Astrocyte (in vitro differentiated cells and primary cell): ENCODE measurements at places on chromosomes 16 and 17. TPM values are rescaled to one million over a fixed set of nuclear protein-coding genes. Genes with fewer than 3 reads are reported as not detected.

DNA sequence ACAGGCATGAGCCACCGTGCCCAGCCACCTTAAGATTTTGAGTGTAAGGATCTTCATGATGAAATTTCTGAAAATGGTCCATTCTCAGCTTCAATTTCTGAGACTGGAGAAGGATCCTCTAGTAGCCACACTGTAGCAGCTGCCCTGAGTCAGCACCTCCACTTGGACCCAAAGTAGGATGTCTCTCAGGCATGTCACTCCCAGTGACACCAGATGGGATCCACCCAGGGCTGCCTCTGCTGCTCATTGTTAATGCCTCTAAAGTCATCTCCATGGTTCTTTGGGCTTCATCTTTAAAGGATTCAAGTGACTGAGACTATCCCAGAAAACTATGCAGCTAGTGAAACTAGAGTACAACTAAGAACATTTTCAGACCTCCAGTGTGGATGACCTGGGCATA is 7.9 kb downstream of the PLD6 start:
- no peak for DNase-seq

- no peak for DNase-seq
Measured at GRCh38 chr17:7292194-7292593, 2.2 kb downstream of the YBX2 start.

DNA sequence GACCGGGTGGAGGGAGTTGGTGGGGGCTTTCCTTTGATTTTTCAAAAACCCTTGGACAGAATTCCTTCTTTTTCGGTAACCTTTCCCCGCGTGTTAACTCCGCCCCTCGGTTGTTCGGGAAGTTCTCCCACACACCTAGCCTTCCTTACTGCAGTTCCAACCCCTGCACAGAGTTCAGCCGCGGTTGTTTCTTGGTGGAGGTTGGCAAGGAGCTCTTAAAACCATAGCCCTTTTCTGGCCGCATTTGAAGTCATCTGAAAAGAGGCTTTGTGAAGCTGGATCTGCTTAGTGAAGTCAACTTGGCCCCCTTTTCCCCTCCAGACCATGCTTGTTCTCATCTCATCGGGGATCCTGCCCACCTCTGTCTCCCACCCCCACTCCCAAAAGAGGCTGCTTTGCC is 1.8 kb downstream of the CACNG4 start:
- no peak for DNase-seq

- no peak for DNase-seq
Measured at GRCh38 chr17:50268026-50268425, 6.2 kb upstream of the TMEM92 start.

DNA sequence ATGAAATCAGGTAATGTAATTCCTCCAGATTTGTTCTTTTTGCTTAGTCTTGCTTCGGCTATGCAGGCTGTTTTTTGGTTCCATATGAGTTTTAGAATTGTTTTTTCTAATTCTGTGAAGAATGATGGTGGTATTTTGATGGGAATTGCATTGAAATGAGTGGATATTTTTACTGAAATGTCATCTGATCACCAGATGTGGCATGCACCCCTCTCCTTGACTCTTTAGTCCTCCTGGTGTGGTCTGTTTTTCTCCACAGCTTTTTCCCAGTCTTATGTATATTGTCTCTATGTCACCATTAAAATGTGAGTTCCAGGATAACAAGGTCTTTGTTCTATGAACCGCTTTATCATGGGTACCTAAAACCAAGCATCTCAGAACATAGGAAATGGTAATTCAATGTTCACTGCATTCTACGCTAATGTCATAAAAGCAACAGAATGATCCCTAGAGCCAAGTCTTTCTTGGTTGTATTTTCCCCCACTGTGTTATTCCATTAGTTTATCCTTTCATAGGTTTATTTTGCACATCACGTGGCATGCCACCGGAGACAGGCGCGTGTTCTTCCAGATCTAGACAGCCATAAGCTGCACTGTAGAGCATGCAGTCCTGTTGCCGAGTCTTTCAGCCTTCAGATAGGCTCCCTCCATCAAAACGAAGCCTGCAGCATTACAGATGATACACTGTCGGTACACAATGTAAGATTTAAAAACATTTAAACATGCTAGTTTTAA is 172.5 kb downstream of the RPTOR start:
- DNase-seq, result no peak

GRCh38 chr16:82805866-82806265 is 179.1 kb downstream of the CDH13 start:
- DNase-seq, result no peak

- DNase-seq, result no peak
Measured at GRCh38 chr16:1990351-1991134, 773 bp downstream of the SYNGR3 start.

DNA sequence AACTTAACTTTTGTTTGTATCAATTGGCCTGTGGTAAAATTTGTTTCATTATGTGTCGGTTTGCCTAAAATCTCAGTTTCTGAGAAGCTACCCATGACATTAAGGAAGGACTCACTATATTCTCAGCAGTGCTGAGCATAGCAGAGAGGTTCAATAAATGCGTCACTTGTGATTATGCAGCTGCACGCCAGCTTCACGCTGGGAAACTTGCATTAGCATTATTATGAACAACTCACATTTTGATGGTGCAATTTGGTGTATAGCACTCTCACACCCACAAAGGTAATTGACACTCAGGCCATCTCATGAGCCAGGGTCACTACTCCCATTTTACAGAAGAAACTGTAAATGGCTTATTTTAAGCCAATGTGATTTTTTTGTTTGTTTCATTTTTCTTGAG is 80.6 kb upstream of the SALL1 start:
- DNase-seq, result peak; percentile 1

- DNase-seq, result no peak
Measured at GRCh38 chr16:21702276-21702675, 38.5 kb downstream of the OTOA start.

DNA sequence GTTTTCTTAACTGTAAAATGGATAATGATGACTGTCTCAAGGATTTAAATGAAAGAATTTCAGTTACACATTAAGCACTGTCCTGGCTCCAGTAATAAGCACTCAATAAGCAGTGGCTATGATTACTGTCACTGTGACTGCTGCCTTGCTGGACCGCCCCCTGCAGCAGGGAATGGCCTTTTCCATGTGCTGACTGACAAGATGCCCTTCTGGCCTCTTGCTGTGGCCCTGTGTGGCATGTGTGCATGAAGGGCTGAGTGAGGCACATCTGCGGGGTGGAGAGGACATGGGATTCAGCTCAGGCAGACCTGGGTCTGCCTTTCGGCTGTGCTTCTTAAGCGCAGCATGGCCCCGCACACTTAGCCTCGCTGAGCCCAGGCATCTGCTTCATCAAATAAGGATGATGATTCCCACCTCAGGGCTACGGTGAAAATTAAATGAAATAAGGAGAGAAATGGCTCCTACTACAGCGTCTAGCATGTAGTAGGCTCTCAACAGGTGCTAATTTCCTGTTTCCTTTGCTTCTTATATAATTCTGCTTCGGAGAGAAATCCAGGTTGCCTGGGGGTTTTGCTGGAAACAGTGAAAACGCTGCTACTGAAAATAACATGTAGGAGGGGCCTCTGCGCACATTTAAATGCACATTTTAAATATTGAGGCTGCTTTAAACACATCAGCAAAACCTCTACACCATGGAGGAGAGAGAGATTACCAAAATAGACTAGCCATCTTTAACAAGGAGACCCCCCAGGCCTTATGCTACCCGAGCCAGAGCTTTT is 183.9 kb downstream of the PARN start:
- DNase-seq, result no peak

GRCh38 chr17:16325964-16326363 is 27.3 kb downstream of the CENPV start:
- no peak for DNase-seq

DNA sequence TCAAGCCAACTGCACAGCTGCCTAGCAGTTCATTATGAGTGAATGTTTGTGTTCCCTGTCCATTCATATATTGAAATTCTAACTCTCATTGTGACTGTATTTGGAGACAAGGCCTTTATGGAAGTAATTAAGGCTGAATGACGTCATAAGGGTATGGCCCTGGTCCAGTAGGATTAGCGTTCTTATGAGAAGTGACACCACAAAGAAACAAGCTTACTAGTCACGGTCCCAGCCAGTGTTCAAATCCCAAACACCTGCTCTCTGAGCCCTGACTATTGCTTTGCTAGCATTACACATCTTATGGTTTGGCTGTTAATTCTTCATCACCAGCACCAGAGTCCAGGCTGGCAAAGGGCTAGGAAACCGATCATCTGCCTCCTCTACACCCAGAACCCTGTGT is 2.2 kb downstream of the ZNF668 start:
- DNase-seq, result peak; percentile 79

GRCh38 chr16:55570159-55570558 is 3.7 kb downstream of the CAPNS2 start:
- no peak for DNase-seq

- DNase-seq, result no peak
Measured at GRCh38 chr16:69049603-69050375, 55.7 kb upstream of the HAS3 start.

DNA sequence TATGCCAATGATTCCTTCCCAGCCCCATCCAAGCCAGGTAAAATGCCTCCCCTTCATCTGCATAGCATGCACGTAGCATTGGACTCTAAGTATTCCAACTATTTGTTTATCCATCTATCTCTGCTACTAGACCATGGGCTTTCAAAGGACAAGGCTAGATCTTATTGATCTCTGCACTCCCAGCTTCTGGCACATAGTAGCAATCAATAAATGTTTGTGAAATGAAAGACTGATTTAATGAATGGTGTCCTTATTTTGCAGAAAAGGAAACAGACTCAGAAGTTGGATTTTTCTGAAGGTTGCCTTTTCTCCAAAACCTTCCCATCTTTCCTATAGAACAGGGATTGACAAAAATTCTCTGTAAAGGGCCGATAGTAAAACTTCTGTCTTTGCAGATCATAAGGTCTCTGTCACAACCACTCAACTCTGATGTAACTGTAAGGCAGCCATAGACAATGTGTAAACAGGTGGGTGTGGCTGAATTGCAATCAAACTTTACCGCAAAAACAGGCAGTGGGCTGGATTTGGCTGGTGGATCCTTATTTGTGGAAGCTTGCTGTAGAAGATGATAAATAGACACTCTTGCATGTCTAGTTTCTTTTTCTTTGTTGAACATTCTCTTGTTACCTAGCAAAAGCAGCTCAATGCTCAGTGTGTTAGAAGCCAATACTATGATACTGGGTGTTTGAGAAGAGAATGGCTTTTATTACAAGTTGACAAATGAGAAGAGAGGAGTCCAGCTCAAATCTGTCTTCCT is 7.6 kb upstream of the CMTR2 start:
- no peak for DNase-seq

DNA sequence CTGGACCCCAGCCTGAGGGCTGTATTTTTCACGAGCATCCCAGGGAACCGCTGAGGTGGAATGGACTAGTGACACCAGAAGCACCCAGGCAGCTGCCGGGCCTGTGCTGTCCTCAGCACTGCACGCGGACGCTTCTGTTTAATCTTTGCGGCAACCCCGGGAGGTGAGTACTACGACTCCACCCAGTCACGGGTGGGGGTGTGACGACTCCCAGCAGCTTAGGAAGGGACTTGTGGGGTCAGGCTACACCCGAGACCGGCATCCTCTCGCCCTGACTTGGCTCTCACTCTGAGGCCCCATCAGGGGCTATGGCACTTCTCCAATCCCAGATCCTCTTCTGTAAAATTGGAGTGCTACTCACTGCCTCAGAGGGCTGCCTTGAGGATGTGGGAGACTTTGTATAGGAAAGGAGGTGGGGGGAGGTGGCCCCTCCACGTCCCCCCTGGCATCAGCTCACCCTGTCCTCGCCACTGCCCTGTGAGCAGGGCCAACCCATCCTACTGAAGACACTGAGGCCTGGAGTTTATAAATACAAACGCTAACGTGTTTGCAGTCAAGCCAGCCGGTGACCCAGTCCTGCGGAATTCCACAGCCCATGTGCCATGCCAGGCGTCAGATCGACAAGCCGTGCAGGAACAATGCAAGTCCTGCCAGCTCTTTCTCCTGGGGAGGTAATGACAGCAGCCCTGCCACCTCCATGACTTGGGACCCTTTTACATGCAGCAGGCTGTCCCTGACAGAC is 44.4 kb downstream of the PPL start:
- DNase-seq, result peak; percentile 10

DNA sequence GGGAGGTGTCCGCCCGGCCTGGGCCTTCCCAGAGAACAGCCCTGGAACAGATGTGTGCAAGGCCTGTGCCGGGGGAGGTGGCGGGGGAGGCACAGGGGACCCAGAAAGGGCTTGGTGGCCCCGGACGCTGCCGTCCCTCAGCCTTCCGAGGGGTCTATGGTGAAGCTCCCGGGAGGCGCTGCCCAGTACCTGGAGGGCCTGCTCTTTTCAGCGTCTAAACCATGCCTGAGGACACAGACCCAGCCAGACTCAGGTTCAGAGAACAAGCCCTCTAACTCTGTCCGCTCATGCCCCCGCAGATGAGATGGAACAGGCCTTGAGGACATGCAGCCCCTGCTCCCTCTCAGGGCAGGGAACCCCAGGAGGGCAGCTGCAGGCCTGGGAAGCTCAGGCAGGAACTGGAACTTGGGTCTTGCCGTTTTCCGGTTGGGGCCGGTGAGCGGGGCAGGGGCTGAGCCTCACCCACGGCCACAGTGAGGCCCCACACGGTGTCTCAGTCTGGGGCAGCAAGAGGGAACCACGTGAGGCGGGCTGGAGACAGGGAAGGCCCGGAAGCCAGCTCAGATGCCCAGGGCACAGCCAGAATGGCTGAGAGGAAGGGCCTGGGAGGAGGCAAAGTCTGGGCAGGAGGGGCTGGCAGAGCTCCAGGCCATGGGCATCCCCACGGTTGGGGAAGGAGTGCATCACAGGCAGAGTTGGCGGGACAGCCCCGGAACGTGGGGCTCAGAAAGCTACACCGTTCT is 12.5 kb downstream of the SLC16A3 start:
- peak; percentile 52 for DNase-seq

DNA sequence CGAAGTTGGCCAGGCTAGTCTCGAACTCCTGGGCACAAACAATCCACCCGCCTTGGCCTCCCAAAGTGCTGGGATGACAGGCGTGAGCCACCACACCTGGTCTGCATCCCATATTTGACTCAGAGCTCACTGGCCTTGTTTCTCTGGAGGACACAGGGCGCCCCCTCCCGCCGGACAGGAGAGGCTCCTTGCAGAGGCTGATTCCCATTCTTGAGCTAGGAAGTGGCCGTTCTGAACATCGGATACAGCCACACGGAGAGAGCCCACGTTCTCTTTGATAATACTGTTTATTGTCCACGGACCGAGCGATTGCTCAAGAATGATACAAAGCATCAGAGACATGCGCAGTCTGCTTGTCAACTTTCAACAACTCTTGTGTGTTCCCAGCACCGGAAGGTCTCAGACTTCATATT is 12.1 kb upstream of the USP36 start:
- no peak for DNase-seq

GRCh38 chr17:77644181-77645071 is 314.1 kb upstream of the TNRC6C start:
- no peak for DNase-seq

Gene AANAT
- 0.19 TPM in 1 of 2 replicates, not detected in the other for total RNA-seq

Gene OMG
- total RNA-seq, result not detected in 2 replicates

Gene EPOP
- 2.4 and 4.1 TPM in 2 replicates for total RNA-seq

Gene RNF112
- total RNA-seq, result 0.36 and 0.96 TPM in 2 replicates

Gene RASD1
- 0.48 and 0.77 TPM in 2 replicates for total RNA-seq

Gene SBK1
- 4.0 and 7.0 TPM in 2 replicates for total RNA-seq

Gene NXPH3
- 0.19 and 0.43 TPM in 2 replicates for total RNA-seq

Gene C16orf96
- total RNA-seq, result 0.20 and 0.38 TPM in 2 replicates

Gene FUS
- total RNA-seq, result 250 and 309 TPM in 2 replicates

Gene EVI2A
- total RNA-seq, result 1.1 TPM in 2 replicates

Gene ASPHD1
- 43.3 and 44.8 TPM in 2 replicates for total RNA-seq

Gene KRTAP2-2
- total RNA-seq, result not detected in 2 replicates

Gene ABCC12
- not detected in 2 replicates for total RNA-seq
